ENCODE measurements at places on chromosomes 2 and 18. TPM values are rescaled to one million over a fixed set of nuclear protein-coding genes. Genes with fewer than 3 reads are reported as not detected.

The UGT1A5 gene
- total RNA-seq: not detected

The RAMP1 gene
- total RNA-seq: not detected

The STPG4 gene
- not detected for total RNA-seq

The RIT2 gene
- not detected for total RNA-seq

The RFX8 gene
- not detected for total RNA-seq

The BOK gene
- 36.3 TPM for total RNA-seq

The SP110 gene
- total RNA-seq: 11.7 TPM

The MAP2 gene
- not detected for total RNA-seq

The ITGA4 gene
- 0.18 TPM for total RNA-seq

The KCTD18 gene
- total RNA-seq: 15.4 TPM

The CYTIP gene
- not detected for total RNA-seq

All from G401 (cell line).